ENCODE measurements at places on chromosomes 7 and 10. TPM values are rescaled to one million over a fixed set of nuclear protein-coding genes. Genes with fewer than 3 reads are reported as not detected.

The DKK1 gene
- not detected for total RNA-seq

The NT5C2 gene
- 89.5 TPM for total RNA-seq

The NAT16 gene
- not detected for total RNA-seq

The SYT15B gene
- 0.17 TPM for total RNA-seq

The EN2 gene
- total RNA-seq: not detected

- no peaks in the 10 kb centered on the region for H3K4me1 ChIP-seq
- no peaks in the 10 kb centered on the region for H3K27me3 ChIP-seq
- no peak for DNase-seq
- no peaks in the 10 kb centered on the region for H3K36me3 ChIP-seq
These were observed 27.9 kb upstream of the HPS1 start for GRCh38 chr10:98474628-98475027.

GRCh38 chr7:70016044-70016770 lies 417.9 kb downstream of the AUTS2 start:
- H3K36me3 ChIP-seq: no peaks in the 10 kb centered on the region
- no peaks in the 10 kb centered on the region for H3K4me1 ChIP-seq
- no peak overlapping the region for H3K27ac ChIP-seq
- no peaks in the 10 kb centered on the region for H3K27me3 ChIP-seq
- H3K4me3 ChIP-seq: no peak overlapping the region

DNA sequence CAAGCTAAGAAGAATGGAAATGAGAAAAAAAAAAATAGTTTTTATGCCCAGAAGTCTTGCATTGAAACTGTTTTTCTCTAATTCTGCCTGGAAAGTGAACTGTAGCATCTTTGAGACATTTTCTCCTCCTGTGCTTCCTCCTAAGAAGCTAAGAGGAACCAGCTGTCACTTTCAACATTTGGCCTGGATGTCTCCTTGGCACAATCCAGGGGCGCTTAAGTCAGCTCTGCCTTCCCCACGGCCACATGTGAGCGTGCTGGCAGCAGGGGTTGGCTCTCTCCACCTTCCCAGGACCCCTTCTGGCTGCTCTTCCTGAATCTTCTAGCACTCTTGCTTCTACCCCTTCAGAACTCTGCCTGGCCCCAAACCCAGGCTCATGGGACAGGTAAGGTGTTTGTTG lies 289.6 kb upstream of the ADARB2 start:
- no peaks in the 10 kb centered on the region for H3K36me3 ChIP-seq
- no peak for DNase-seq
- H3K27ac ChIP-seq: no peak overlapping the region
- no peaks in the 10 kb centered on the region for H3K4me1 ChIP-seq
- H3K27me3 ChIP-seq: no peaks in the 10 kb centered on the region

DNA sequence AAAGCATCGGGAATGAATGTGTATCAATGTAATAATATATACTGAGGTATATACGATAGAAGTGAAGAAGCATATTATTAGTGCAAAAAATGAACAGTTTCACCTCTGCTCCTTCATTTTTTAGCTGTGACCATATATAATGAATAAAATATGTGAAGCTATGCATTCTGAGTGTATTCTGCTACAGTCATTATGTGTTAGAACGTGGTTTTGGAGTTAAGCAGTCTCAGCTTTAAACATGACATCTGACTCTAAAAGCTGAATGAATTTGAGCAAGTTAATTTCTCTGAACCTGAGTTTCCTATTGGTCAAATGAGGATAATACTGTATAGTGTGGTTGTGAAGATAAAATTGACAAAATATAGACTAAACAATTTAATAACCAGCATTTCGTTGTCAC lies 358.1 kb downstream of the SUGCT start:
- no peak overlapping the region for H3K27ac ChIP-seq
- DNase-seq: no peak
- H3K27me3 ChIP-seq: no peaks in the 10 kb centered on the region
- H3K4me3 ChIP-seq: no peak overlapping the region
- H3K36me3 ChIP-seq: no peaks in the 10 kb centered on the region
- H3K4me1 ChIP-seq: no peaks in the 10 kb centered on the region

DNA sequence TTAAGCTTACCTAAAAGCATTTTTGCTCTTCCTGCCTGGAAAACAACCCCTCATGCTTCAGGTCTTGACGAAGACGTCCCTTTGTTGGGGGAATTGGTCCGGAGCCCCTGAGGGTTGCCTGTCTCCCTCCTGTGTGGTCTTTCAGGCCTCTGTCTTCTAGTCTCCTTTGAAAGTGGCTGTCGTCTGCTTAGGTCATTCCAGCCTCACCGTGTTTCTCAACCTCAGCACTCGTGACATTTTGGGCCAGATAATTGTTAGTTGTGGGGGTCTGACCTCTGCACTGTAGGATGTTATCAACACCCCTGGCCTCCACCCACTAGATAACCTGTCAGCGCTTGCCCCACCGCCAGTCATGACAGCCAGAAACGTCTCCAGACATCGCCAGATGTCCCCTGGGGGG lies 219.1 kb downstream of the TCF7L2 start:
- no peak for DNase-seq
- H3K27ac ChIP-seq: no peak overlapping the region
- H3K27me3 ChIP-seq: no peaks in the 10 kb centered on the region
- H3K4me1 ChIP-seq: no peaks in the 10 kb centered on the region
- no peaks in the 10 kb centered on the region for H3K36me3 ChIP-seq
- no peak overlapping the region for H3K4me3 ChIP-seq

- H3K27ac ChIP-seq: no peak overlapping the region
- no peaks in the 10 kb centered on the region for H3K4me1 ChIP-seq
- H3K36me3 ChIP-seq: no peaks in the 10 kb centered on the region
- DNase-seq: no peak
- H3K27me3 ChIP-seq: no peaks in the 10 kb centered on the region
These were observed 96.2 kb upstream of the MKI67 start for GRCh38 chr10:128222332-128222849.

GRCh38 chr10:126252884-126253610 lies 135.2 kb downstream of the ADAM12 start:
- no peak overlapping the region for H3K4me3 ChIP-seq
- DNase-seq: no peak
- H3K36me3 ChIP-seq: no peaks in the 10 kb centered on the region
- no peaks in the 10 kb centered on the region for H3K4me1 ChIP-seq

DNA sequence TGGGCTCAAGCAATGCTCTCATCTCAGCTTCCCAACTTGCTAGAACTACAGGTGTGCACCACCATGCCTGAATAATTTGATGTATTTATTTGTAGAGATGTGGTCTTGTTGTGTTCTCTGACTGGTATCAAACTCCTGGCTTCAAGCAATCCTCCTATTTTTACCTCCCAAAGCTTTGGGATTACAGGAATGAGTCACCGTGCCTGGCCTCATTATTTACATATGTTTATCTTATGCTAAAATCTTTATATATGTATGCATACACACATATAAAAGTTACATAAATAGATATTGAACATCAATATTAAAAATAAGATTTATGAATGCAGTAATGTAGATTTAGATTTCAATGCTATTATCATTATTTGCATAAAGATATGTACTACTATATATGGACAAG lies 1634.5 kb upstream of the LRRTM3 start:
- no peaks in the 10 kb centered on the region for H3K27me3 ChIP-seq
- H3K4me3 ChIP-seq: no peak overlapping the region
- no peak overlapping the region for H3K27ac ChIP-seq
- H3K4me1 ChIP-seq: no peaks in the 10 kb centered on the region

DNA sequence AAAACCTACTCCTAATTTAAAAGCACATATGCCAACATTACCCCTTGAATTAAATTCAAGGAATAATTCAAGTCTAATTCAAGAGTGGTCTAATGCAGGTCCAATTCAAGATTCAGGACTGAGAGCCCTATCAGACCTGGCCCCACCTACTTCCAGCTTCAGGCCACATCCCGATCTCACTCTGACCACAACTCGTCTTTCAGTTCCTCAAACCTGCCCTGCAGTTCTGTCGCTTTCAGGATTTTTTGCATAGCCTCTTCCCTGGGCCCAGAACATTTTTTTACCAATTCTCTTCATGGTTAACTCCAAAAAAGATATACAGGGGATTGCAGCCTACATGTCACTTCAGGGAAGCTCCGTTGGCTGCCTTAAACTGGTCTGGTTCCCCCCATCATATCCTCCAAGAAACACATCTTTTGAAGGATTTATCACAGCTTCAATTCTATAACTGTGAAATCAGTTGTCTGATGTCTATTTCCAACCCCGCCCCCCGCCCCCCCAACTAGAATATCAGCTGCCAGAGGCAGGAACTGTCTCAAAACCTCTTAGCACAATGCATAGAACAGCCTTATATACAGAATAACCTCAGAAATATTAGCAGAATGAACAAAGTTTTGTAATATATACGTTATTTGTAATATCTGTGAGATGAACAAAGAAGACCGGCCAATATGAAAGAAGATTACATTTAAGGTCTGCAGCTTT lies 20.8 kb downstream of the CCDC6 start:
- DNase-seq: no peak
- no peak overlapping the region for H3K27ac ChIP-seq
- H3K4me3 ChIP-seq: no peak overlapping the region
- no peaks in the 10 kb centered on the region for H3K4me1 ChIP-seq
- no peaks in the 10 kb centered on the region for H3K27me3 ChIP-seq

DNA sequence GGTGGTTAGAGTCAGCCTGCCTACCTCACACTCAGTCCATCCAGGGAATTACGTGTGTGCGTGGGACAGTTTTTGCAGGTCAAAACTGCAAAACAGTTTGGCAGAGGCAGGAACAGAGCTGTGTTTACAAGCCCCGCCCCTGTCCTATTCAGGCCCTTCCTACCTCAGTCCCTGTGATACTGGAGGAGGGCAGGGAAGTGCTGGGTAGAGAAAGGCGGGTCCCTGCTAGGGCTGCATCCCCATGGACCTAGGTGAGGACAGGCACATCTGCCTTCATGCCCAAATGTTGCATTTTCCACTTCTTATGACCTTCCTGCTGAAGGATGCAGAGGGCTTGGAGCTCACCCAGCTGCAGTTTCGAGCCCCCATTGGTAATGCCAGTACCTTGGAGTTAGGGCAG lies 25.1 kb downstream of the SBDS start:
- H3K4me3 ChIP-seq: no peak overlapping the region
- DNase-seq: peak; percentile 32
- no peak overlapping the region for H3K27ac ChIP-seq

- no peaks in the 10 kb centered on the region for H3K36me3 ChIP-seq
- DNase-seq: no peak
- no peaks in the 10 kb centered on the region for H3K4me1 ChIP-seq
- H3K27ac ChIP-seq: no peak overlapping the region
- no peaks in the 10 kb centered on the region for H3K27me3 ChIP-seq
These were observed 418.5 kb upstream of the MGMT start for GRCh38 chr10:129048513-129048912.

GRCh38 chr10:48609441-48609840 lies 4.6 kb upstream of the ARHGAP22 start:
- peaks cover 4% of the 10 kb centered on the region for H3K4me1 ChIP-seq
- no peaks in the 10 kb centered on the region for H3K27me3 ChIP-seq
- peak; percentile 2 for DNase-seq
- H3K27ac ChIP-seq: no peak overlapping the region
- H3K4me3 ChIP-seq: no peak overlapping the region

GRCh38 chr7:138876326-138876725 lies 78.3 kb upstream of the ATP6V0A4 start:
- H3K36me3 ChIP-seq: no peaks in the 10 kb centered on the region
- H3K4me3 ChIP-seq: no peak overlapping the region
- no peak for DNase-seq
- no peaks in the 10 kb centered on the region for H3K4me1 ChIP-seq

GRCh38 chr10:84117686-84118394 lies 21.5 kb upstream of the GHITM start:
- no peaks in the 10 kb centered on the region for H3K4me1 ChIP-seq
- no peaks in the 10 kb centered on the region for H3K27me3 ChIP-seq
- DNase-seq: no peak

DNA sequence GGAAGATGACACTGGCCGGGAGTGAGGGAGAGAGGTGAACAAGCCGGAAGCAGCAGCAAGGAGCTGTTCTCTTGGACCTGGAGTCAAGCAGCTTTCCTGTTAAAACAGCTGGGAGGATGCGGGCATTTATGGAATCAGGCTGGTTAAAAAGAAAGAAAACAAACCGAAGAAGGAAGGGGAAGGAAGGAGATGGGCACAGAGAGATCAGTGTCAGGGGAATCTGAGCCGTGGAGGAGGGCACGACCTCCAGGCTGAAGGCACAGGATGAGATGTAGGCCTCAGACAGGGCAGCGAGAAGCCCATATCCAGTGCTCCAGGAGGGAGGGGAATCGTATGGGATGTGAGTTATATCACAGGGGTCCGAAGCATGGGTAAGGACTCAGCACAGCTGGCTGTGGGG lies 105.9 kb upstream of the RHEB start:
- DNase-seq: no peak
- H3K4me1 ChIP-seq: peaks cover 4% of the 10 kb centered on the region
- no peak overlapping the region for H3K4me3 ChIP-seq
- no peaks in the 10 kb centered on the region for H3K27me3 ChIP-seq
